Effector memory CD8-positive, alpha-beta T cell (primary cell): ENCODE measurements at places on chromosomes 11 and 22.

DNA sequence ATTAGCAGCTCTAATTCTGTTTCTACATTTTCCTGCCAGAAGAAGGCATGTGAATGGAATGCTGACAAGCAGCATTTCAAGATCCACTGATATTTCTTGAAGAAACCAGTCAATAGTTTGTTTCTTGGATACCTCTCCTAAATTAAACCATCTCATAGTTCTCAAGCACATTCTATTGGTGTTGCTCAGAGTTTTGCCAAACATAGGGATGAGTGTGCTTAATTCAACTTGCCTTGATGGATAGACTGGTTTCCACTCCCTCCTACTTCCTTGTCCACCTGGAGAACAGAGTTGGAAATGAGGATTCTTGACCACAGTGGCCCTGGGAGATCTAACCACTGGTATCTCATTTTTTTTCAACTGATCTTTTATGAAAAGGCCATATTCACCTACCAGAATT lies 29.8 kb upstream of the DDX10 start:
- DNase-seq, result no peak

DNA sequence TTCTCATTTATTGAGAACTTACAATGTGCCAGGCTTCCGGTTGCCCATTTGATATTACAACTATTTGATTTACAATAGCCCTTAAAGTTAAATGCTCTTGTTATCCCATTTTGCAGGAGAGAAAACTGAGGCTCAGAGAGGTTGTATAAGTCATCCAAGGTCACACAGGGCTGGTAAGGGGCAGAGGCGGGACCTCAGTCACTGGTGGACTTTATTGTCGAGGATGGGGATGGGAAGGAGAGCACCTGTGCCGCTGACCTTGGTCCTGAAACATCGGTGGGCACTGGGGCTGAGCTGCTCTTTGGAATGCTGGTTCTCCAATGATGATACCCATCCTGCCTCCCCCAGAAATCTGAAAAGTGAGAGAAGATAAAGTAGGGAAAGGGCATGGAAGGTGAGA lies 265.4 kb downstream of the MIAT start:
- no peak for DNase-seq

GRCh38 chr11:26323837-26324236 lies 8.1 kb upstream of the ANO3 start:
- no peak for DNase-seq

- DNase-seq, result no peak
Measured at GRCh38 chr11:87290304-87290922, 252.7 kb downstream of the TMEM135 start.

DNA sequence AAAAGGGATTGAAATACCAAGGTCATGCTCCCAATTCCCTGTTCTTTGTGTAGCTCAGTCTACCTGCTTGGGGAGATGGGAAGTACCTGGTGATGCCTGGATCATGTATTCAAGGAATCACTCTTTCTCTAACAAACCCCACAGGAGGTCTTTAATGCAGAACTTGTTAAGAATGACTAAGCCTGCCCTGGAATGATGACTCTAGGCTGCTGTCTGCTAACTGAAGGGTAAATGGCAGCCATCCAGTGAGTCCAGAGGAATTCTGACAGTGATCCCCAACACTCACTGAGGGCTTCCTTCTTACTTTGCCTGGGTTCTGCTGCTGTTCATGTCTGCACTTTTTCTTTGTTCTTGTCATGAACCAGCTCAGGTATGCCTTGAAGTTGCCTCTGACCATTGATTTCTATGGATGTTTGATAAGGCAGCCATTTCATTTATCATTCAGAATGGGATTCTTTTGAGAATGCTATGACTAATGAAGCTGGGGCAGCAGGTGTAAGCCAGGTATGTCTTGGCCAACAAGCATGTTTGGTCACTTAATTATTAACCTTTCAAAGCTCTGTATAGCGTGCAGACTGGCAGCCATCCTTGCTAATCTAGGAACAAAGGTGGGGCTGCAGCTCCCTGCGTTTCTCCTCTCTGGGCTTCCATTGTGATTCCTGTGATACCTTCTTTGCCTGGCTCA lies 11.4 kb downstream of the PRSS23 start:
- no peak for DNase-seq

DNA sequence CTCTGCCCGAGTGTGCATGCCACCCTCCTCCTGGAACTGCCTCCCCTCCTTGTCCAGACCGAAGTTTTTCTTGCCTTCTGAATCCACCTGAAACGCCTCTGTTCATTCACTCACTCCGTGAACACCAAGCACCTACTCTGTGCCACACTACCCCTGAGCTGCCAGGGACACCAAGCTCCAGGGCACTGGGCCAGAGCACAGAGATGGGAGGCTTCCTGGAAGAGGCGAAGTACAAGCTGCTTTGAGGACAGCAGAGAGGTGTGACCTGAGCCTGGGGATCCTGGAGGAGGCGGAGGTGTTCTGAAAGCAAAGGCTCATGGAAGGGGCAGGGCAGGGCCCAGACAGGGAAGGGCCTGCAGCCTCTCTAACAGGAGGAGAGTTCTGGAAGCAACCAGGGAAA lies 47.5 kb downstream of the SCUBE1 start:
- no peak for DNase-seq

DNA sequence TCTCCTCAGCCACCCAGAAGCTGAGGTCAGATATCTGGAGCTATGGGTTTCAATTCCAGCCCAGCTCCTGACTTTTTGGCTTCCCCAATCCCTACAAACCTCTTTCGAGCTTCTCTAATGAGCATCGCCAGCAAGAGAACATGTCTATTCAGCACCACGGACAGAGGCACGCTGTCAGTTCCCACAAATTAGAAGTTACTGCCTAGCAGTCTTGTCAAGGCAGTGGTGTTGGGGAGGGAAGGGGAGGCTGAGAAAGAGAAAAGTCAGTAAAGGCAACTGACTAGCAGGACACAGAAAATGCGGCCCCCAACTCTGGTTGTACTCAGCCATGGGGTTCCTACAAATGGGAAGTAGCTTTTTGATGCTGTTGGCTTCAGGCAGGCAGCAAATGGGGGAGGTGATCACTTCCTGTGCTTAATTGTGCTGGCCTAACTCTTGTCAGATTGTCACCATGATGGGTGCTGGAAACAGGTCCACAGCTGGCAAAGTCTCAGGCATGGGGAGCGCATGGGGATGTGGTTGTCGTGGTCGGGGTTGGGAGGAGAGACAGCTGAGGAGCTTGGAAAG lies 205.9 kb downstream of the ST3GAL4 start:
- DNase-seq, result no peak

- DNase-seq, result no peak
Measured at GRCh38 chr11:17741487-17741886, 6.9 kb downstream of the KCNC1 start.

DNA sequence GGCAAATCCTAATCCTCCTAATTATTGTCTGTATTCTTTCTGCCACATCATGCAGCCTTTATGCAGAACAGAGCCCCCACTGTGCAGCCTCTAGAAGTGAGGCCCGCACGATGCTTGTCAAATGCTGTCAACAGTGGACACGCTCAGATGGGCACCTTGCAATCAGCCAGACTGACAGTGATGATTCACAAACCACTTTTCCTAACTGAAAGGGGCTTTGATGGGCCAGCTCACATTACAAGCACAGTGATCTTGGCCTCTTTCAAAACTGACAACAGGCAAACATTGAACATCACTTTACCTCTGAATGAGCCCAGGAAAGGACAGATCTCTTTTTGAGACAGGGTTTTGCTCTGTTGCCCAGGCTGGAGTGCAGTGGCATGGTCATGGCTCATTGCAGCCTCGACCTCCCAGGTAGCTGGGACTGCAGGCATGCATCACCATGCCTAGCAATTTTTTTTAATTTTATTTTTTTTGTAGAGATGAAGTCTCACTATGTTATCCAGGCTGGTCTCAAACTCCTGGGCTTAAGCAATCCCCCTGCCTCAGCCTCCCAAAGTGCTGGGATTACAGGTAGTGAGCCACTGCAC lies 18.0 kb upstream of the E2F8 start:
- no peak for DNase-seq

GRCh38 chr22:24433001-24433827 lies 5.8 kb downstream of the ADORA2A start:
- no peak for DNase-seq

DNA sequence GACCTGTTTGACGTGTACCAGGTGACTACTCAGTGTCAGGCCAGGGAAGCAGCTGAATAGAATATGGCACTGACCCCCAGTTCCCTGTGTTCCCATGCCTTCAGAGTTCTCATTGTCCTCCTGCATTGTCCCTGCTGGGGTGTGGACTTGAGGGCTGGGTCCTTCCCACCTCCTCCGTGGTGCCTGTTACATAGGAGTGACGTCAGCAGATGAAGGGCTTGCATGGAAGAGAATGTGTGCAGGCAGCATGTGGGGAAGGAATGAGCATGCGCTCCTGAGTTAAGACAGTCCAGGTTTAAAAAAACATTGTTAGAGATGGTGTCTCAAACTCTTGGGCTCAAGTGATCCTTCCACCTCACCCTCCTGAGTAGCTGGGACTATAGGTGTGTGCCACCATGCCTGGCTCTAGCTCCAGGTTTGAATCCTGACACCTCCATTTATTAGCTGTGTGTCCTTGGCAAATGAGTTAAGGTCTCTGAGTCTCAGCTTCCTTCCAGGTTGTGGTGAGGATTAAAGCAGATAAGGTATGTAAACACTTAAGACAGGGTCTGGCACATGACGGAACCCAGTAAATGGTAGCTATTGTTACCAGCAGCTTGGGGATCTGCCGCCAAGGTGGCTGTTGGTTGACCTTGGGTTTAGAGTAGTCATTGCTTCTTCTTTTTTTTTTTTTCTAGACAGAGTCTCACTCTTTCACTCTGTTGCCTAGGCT lies 7.5 kb upstream of the SOX10 start:
- no peak for DNase-seq

- no peak for DNase-seq
Measured at GRCh38 chr11:94068764-94069163, 47.6 kb downstream of the HEPHL1 start.

GRCh38 chr11:114307524-114308203 lies 11.5 kb downstream of the NNMT start:
- DNase-seq, result no peak

DNA sequence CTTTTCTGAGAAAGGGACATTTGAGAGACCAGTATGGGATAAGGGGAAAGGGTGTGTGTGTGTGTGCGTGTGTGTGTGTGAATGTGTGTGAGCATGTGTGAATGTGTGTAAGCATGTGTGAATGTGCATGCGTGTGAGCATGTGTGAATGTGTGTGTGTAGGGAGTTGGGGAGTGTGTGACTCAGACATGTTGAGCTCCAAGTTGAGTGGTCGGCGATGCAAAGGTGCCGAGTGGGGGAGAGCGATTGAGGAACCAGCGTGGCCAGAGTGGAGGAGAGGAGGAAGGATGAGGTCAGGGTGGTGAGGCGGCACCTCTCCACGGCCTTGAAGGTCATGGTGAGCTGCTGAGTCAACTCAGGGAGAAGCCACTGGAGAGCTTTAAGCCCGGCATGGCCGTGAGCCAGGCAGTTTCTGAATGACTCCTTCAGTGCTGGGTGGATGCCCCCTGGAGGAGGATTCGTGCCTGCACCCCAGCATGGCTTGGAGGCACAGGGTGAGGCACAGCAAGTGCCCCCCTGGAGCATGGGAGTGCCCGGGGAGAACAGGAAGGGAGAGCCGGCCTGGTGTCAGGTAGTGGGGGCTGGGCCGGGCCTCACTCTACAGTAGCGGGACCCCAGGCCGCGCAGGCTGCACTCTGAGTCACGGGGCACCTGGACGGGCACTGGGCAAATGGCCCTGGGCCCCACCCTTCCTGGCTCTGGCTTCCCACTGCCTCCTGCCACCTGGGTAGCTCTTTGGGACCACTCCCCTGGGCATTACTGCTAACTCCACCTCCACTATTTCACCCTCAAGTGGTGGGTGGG lies 8.2 kb upstream of the CCDC88B start:
- peak; percentile 80 for DNase-seq

DNA sequence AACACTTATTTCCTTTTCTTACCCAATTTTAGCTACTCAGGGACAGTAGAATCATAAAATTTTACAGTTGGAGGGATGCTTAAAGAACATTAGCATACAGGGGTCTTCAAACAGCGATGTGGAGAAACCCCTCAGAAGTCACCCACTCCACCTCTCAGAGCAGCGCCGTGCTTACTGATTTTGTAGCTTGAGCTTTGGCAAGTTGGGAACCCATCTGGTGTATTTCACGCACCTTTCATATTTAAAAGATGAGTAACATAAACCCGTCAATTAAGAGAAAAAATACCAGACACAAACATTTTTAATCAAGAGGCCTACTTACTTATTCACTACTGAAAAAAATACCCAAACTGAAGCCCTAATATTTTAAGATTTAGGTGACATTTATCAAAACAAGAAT lies 80.9 kb downstream of the ADAMTS15 start:
- no peak for DNase-seq

GRCh38 chr11:103007521-103007920 lies 52.0 kb upstream of the MMP13 start:
- DNase-seq, result no peak

DNA sequence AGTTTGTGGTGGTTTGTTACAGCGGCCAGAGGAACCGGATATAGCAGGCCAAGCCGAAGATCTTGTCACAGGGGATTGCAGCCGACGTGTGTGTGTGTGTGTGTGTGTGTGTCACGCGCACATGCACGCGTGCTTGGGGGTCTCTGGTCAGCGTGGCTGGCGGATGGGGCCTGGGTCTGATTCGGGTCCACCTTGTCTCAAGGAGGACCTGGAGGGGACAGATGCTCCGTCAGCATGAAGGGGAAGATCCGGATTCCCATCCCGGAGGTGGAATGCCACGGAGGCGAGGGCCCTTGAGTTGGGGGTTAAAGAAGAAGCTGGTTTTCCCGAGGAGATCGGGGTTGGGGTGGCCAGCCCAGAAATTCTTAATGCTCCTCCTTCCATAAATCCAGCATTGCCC lies 1237.8 kb downstream of the BRD1 start:
- DNase-seq, result no peak

DNA sequence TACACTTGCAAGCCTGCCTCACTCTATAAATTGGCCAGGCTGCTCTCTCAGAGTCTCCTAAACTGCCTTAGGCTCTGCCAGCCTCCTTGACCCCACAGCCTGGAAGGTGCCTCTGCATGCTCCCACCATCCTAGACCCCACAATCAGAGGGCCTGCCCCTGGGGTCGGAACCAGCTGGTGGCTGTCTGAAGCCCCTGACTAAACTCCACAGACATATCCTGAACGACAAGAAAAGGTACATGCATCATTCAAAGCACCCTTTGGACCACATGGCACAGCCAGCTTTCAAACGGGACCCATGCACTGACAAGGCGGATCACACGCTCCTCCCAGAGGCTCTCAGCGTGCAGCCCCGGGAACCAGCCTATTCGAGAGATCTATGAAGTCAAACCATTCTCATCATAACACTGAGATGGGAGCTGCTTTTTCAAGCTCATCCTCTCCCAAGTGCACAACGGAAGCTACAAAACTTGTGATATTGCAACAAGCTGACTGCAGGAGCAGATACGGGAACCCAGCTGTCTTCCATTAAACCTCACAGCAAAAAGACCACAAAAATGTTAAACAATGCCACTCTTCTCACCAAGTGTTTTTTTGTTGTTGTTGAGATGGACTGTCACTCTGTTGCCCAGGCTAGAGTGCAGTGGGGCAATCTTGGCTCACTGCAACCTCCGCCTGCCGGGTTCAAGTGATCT lies 8.1 kb downstream of the SHANK2 start:
- DNase-seq, result no peak

GRCh38 chr22:40462195-40462984 lies 92.0 kb downstream of the SGSM3 start:
- no peak for DNase-seq
